ENCODE measurements at places on chromosomes 6 and 20.

- no peak for DNase-seq
Observed at GRCh38 chr6:31272436-31272835, 544 bp upstream of the HLA-C start.

- DNase-seq, result no peak
Observed at GRCh38 chr20:62363920-62364851, 2.9 kb downstream of the LAMA5 start.

DNA sequence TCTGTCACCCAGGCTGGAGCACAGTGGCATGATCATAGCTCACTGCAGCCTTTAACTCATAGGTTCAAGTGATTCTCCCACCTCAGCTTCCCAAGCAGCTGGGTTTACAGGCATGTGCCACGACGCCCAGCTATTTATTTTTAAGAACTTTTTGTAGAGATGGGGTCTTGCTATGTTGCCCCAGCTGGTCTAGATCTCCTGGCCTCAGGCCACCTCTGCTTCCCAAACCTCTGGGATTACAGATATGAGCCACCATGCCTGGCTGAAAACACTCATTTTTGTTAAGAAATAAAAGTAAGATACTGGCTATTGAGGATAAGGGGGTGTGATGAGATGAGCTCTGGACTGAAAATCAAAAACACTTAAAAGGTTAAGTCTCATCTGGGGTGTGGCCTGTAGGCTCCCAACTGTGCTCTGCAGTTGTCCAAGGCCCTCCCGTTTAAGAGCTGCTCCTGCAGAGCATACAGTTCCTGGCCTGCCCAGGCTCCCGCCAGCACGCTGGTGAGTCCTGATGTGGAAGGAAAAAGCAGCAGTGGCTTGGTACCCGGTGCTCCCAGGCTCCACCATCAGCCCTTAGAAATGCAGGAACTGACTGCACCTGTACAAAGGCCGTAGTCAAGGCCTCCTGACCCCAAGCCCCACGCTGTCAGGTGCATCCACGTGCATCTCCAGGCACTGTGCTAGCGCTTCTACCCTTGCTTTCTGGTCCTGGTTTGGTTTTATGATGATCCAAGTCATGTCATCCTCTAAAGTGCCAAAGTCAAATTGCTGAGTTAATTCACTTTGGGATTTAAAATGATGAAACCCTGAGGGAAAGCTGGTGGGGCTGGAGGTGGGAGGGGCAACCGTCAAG is 111.5 kb downstream of the TMEM242 start:
- DNase-seq, result no peak

- DNase-seq, result no peak
Observed at GRCh38 chr20:10584371-10584770, 89.4 kb downstream of the JAG1 start.

DNA sequence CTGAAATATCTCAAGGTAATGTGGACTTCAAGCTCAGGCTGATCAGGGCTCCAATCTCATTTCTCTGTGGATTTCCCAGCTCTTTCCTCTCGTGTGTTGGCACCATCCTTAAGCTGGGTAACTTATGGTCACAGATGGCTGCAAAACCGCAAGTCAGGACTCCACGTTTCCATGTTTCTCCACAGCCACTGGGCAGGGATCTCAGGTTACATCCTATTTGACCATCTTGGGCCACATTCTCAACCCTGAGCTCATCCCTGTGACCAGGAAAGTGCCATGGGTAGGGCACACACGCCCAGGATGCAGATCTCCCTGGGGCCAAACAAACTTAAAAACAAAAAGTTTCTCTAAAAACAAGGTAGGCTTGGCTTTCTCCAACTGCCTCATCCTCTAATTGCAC is 15.4 kb downstream of the RPS6KA2 start:
- no peak for DNase-seq

- DNase-seq, result no peak
Observed at GRCh38 chr6:5457041-5457440, 195.7 kb downstream of the FARS2 start.

DNA sequence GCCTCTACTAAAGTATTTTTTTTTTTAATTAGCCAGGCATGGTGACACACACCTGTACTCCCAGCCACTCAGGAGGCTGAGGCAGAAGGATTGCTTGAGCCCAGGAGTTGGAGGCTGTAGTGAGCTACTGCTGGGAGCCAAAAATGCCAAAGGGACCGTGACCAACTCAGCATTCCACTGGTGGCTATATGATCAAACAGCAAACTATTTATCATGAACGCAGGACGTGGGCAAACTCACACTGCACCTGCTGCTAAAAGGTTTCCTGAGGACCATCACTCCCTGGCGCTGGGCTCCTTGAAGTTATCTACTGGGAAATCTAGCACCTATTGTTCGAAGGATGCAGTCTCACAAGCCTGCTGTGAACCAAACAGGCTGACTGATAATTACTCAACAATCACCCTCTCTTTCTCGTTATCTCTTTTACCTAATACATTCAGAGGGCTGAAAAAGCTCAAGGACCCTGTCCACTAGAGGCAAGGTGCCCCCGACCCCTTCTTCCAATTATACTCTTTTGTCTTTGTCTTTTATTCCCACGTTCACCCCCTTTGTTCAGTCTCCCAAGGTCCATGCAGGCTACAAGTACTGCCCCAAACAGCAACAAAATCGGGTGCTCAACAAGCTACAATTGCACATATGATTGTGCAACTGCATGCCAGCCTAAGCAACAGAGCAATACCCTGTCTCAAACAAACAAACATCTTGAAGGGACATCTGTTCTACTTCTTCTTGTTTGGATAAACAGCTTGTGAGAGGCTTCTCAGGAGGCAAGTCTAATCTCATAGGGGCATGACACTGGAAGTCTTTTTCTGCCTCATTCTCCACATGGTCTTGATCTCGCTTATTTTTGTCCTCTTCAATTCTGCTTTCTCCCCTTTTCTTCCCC is 47.7 kb upstream of the PLN start:
- no peak for DNase-seq

- no peak for DNase-seq
Observed at GRCh38 chr6:3751077-3751729, at the start of gene PXDC1. Gene PXDC1 (minus strand): TSS chr6:3751713. CDS start chr6:3751531, 182 bp downstream.

- DNase-seq, result no peak
Observed at GRCh38 chr6:26299286-26300042, 65.5 kb upstream of the BTN3A2 start.

DNA sequence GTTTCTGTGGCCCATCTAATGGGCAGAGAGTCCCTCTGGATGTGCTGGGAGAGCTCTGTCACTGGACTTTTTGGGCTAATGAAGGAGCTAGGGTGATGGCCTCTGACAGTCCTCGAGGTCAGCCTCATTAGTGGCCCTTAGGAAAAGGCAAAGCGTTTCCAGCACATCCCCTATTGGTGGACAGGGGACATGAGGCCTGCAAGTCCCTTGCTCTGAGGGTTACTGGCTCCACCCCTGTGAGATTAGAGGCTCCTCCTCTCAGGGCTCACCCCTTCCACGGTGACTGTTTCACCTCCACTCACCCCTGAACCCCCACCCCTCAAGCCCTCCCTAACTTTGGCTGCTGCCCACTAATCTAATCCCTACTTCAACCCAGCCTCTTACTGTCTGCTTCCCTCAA is 12.8 kb upstream of the FANCE start:
- DNase-seq, result no peak

- DNase-seq, result no peak
Observed at GRCh38 chr6:551829-552350, 105.0 kb downstream of the HUS1B start.

DNA sequence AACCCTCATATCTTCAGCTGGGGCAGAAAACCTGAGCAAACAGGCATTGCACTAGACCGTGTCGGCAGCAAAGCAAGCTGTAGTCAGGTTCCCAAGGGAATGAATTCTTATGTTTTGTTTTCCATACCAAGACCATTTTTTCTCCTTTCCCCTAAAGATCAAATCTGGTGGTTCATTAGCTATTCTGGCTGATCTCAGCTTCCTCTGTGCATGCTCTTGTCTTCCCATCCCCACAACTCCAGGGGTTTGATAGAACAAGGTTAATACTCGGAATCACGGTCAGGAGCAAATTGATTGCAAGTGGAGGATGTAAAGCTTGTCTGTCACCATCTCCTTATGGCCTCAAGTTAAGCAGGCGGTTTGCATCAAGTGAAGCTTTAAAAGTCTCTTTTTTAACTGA is 778.8 kb downstream of the KIF16B start:
- no peak for DNase-seq

GRCh38 chr20:3436864-3437574 is 29.6 kb upstream of the DNAAF9 start:
- DNase-seq, result no peak

- no peak for DNase-seq
Observed at GRCh38 chr6:107132330-107132954, 17.1 kb upstream of the BEND3 start.

DNA sequence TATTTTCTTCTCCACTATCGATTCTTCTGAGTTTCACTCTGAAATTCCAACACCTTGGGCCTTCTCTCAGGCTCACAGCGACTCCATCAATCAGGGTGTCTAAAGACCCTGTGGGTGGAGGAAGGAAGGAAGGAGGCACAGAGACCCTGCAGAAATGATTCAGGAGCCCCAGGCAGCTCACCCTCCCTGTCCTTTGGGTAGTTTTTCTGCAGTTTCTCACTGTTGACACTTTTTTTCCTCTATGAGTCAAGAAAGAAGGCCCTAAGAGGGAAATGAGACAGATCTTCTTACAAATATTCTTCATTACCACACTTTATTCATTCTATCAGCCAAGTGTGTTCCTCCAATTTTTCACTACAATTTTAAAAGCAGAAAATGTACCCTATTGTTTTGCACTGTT is 34.2 kb upstream of the TBXT start:
- no peak for DNase-seq

- no peak for DNase-seq
Observed at GRCh38 chr6:170025341-170025911, 265.5 kb downstream of the DLL1 start.

- peak; percentile 51 for DNase-seq
Observed at GRCh38 chr20:50434653-50435396, 75.4 kb upstream of the PTPN1 start.

DNA sequence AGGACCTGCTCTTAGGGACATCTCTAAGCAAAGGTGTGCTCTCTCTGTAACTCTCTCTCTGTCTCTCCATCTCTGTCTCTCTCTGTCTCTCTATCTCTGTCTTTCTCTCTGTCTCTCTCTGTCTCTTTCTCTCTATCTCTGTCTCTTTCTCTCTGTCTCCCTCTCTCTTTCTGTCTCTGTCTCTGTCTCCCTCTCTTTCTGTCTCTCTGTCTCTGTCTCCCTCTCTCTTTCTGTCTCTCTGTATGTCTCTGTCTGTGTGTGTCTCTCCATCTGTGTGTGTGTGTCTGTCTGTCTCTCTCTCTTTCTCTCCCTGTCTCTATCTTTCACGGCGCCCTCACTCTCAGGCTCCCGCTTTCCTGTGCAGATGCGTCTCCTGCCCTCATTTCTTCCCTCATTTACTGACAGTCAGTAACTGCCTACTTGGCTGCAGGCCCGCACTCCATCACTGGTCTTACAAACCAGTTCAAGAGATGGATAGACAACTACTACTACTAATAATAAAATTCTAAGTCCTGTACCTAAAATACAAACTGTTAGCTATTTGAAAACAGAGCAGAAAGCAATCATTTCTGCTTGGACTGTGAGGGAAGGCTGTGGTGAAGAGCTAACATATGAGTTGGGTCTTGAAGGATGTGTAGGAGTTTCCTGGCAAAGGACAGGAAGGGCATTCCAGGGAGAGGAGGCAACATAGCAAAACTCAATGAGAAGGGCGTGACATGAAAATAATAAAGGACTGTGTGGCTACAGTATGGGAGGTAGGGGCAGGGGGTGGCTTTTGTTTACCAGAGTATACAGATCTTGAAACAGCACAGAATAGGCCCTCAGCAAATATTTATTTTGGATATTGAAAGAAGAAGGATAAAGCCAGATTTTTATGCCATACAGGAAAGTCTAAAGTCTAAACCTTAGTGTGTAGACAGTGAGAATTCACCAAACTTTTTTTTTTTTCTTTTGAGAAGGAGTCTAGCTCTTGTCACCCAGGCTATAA is 67.8 kb upstream of the TAB2 start:
- DNase-seq, result no peak

DNA sequence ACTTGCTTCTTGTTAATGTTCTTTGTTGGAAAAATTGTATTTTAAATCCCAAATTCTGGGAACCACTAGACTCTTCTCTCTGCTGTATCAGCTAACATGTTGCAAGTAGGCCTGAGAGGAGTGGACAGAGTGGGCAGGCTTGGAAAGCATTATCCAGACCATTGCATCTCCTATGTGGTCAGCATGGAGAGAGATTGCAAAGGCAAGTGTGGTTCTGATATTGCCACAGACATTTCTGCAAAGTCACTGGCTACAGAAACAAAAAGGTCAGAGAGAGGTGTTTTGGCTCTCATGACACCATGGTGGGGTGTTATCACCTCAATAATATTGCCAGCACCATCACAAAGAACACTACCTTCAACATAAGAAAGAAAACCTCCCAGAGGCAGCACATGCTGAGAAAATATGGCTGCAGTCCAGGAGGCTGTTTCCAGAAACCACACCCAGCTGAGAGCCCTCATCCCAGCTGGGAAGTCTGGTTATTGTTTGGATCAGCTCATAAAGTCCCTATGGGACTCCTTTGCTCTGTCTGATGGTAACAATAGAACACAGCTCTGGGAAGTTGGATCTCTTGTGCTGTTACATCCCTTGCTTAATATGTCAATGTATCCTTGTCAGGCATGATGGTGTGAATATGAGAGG is 78.2 kb upstream of the TBX18 start:
- DNase-seq, result no peak

GRCh38 chr6:33692760-33693158 is 18.7 kb downstream of the UQCC2 start:
- DNase-seq, result no peak

DNA sequence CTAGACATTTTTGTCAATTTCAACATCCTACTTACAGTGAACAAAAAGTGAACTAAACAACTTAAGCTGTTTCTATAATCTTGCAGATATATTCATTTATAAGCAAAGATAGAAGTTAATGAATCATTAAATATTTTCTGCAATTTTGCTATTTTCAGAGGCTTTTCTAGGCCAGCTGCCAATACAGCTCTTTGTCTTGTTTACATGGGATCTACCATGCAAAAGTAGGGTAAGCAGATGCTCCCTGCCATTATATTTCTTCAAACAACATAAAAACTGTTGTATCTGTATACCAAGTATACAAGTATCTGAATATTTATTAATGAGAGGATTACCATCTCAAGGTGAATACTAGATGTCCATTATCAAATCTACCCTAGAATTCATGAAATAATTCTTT is 15.4 kb downstream of the PNISR start:
- DNase-seq, result no peak

- peak; percentile 91 for DNase-seq
Observed at GRCh38 chr6:41561931-41562911, 16.0 kb downstream of the FOXP4 start.

DNA sequence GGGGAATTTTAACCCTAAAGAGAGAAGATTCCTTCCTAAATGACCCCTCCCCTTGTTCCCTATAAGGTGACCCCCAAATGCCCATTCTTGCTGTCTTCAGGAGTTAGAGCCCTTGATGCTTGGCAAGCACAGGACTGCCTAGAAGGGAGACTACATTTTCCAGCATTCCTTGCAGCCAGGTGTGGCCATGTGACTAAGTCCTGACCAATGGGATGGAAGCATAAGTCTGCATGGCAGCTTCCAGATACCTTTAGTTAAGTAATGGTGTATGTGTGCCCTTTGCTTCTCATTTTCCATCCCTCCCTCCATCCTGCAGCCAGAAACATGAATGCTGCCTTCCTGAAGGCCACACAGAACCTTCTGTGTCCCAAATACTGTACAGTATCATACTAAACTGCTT is 5.5 kb downstream of the BFSP1 start:
- no peak for DNase-seq

Measured in SK-N-MC (cell line).